ENCODE measurements at places on chromosomes 2 and 18.

DNA sequence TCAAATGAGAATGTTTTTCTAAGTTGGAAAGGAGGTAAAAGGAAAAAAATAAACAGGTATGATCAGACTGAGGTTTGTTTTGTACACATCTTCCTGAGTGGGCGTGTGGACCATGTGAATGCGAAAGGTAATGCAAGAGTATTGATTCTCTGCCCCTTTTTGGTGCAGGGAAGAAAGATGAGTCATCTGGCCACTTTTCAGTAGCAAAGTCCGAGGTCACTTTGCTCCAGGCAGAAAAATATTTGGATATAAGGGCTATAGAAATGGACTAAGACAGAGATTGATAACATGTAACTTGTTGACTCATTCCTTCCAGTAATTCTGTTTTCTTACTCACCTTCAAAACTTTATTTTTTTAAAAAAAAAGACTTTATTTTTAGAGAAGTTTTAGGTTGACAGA is 130.5 kb downstream of the DSEL start:
- H3K27me3 ChIP-seq = no peaks in the 10 kb centered on the region
- no peak overlapping the region for H3K27ac ChIP-seq
- no peak for DNase-seq
- no peaks in the 10 kb centered on the region for H3K36me3 ChIP-seq
- no peak overlapping the region for H3K4me3 ChIP-seq

GRCh38 chr2:5093518-5093917 is 598.7 kb upstream of the SOX11 start:
- H3K27ac ChIP-seq = no peak overlapping the region
- no peaks in the 10 kb centered on the region for H3K36me3 ChIP-seq
- no peak overlapping the region for H3K4me3 ChIP-seq
- DNase-seq = no peak
- no peaks in the 10 kb centered on the region for H3K4me1 ChIP-seq
- no peaks in the 10 kb centered on the region for H3K27me3 ChIP-seq

- no peak overlapping the region for H3K27ac ChIP-seq
- H3K27me3 ChIP-seq = no peaks in the 10 kb centered on the region
- H3K4me1 ChIP-seq = peaks cover 5% of the 10 kb centered on the region
- H3K36me3 ChIP-seq = no peaks in the 10 kb centered on the region
- no peak for DNase-seq
Measured at GRCh38 chr18:36455931-36456330, 158.4 kb downstream of the FHOD3 start.

GRCh38 chr2:223051693-223052289 is at the start of gene KCNE4:
KCNE4 (plus strand) TSS chr2:223052190; CDS start chr2:223052831, 641 bp downstream.
- no peaks in the 10 kb centered on the region for H3K36me3 ChIP-seq
- H3K27ac ChIP-seq = peak within 1 kb of the TSS; percentile 68
- no peaks in the 10 kb centered on the region for H3K4me1 ChIP-seq
- no peaks in the 10 kb centered on the region for H3K27me3 ChIP-seq

GRCh38 chr18:10141559-10141958 is 227.7 kb downstream of the VAPA start:
- DNase-seq = no peak
- peak overlapping the region; percentile 78 for H3K27ac ChIP-seq
- H3K4me3 ChIP-seq = no peak overlapping the region
- H3K4me1 ChIP-seq = peaks cover 16% of the 10 kb centered on the region
- no peaks in the 10 kb centered on the region for H3K27me3 ChIP-seq
- no peaks in the 10 kb centered on the region for H3K36me3 ChIP-seq

DNA sequence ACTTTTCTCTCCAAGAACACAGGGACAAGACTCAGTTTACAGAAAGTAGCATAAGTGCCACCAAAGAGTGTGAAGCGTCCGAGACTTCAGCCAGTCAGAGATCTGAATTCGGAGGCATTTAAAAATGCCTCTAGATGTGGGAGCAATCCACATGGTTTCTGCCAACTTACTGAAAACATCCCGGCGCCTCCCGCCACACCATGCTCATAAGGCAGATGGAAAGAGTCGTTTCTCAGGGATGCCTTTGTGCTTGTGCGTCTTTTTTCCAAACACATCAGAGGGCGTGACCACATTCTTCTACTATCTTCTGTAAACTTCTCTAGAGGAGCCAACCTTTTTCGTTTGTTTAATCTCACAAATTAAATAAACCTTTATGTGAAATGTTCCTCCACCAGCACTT is 88.7 kb downstream of the NRP2 start:
- no peaks in the 10 kb centered on the region for H3K4me1 ChIP-seq
- no peak overlapping the region for H3K4me3 ChIP-seq
- no peaks in the 10 kb centered on the region for H3K27me3 ChIP-seq
- no peak for DNase-seq

All from pancreas (tissue), 10 donors.